ENCODE measurements at places on chromosomes 2 and 18.

- no peak for DNase-seq
Measured at GRCh38 chr2:31525876-31526275, 54.9 kb downstream of the SRD5A2 start.

DNA sequence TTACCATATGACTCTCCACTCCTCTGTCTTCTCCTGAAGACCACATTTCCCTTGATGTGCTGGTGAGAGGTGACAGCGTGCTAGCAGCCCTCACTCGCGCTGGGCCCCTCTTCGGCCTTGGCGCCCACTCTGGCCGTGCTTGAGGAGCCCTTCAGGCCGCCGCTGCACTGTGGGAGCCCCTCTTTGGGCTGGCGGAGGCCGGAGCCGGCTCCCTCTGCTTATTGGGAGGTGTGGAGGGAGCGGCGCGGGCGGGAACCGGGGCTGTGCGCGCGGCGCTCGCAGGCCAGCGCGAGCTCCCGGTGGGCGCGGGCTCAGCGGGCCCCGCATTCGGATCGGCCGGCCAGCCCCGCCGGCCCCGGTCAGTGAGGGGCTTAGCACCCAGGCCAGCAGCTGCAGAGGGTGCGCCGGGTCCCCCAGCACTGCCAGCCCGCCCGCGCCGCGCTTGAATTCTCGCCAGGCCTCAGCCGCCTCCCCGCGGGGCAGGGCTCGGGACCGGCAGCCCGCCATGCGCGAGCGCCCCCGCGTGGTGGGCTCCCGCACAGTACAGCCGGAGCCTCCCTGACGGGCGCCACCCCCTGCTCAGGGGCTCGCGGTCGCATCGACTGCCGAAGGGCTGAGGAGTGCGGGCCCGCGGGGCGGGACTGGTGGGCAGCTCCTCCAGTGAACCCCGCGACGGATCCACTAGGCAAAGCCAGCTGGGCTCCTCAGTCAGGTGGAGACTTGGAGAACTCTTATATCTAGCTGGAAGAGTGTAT lies 246.6 kb upstream of the REG3G start:
- no peak for DNase-seq

DNA sequence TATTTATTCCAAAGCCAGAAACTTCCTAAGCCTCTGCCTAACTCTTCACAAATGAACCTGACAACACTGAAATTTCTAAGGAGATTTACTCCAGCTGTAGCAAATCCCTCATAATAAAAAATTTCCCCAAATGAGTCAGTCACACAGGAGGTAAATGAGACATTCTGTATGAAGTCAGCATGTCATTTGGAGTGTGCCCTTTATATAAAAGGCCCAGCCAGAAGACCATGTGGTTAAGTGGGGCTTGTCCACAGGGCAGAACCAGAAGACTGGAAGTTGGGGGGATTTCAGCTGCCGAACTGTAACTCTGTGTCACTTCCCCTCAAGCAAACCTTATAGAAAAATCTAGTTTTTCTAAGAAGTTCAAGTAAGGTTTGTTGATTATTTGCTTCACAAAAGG lies 30.2 kb downstream of the NRP2 start:
- peak; percentile 54 for DNase-seq

DNA sequence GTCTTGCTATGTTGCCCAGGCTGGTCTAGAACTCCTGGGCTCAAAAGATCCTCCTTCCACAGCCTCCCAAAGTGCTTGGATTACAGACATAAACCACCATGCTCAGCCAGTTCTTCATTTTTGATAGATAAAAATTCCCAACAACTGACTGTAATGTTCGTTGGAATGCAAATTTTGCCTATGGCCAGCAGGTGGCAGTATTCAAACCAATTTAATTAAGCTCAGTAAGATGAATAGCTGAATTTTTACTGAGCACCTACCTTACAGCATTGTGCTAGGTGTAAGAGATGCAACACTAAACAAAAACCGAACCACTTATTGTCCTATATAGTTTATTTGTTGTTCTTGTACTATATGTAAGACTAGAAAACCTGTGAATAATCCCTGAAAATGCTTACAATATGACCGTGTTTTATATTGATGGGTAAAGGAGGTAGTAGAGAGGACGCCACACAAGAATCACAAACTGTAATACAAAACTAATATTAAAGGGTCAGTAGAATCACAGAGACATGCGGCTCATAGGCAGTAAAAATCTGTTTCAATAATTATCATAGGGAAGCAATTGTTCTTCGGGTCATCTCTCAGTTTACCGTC lies 8.2 kb upstream of the TMEM182 start:
- DNase-seq: peak; percentile 51

DNA sequence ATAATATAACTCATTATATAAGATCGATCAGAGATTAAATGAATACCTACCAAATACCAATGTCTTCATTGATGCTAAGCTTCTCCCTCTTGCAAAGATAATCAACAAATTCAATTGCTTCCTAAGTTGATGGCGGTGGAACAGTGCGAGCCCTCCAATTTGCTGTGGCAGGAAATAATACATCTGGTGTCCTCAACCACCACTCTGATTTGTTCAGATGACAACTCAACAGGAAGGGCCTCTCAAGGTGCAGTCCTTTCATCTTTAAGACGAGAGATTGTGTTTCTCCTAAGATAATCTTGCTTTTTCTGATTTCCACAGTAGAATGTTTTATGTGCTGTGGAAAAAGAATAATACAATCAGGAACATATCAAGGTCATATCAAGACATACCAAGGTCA lies 56.6 kb upstream of the IGFBP2 start:
- DNase-seq: no peak

DNA sequence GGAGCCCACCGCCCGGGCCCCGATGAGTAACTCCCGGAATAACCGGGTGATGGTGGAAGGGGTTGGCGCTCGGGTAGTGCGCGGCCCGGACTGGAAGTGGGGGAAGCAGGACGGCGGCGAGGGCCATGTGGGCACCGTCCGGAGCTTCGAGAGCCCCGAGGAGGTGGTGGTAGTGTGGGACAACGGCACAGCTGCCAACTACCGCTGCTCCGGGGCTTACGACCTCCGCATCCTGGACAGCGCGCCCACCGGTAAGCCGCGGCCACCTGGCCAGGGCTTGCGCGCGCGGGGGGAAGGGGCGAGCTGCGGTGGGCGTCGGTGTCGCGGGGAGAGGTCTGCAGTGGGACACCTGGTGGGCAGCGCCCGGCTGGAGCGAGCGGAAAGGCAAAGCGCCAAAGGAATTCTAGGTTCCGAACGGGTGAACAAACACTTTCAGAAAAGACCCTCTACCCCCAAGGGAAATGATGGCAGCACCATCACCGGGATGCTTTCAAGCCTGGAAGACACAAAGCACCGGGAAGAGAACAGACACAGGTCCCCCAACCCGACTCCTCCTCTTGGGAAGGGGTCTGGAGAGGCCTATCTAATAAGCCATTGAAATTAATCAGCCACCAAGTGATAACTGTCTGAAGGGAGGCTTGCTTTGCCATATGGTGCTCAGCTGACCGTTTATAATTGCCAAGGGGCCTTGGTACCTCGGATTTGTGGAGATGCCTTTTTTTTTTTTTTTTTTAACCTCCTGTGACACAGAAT lies 1.1 kb downstream of the MIB1 start:
- peak; percentile 13 for DNase-seq

DNA sequence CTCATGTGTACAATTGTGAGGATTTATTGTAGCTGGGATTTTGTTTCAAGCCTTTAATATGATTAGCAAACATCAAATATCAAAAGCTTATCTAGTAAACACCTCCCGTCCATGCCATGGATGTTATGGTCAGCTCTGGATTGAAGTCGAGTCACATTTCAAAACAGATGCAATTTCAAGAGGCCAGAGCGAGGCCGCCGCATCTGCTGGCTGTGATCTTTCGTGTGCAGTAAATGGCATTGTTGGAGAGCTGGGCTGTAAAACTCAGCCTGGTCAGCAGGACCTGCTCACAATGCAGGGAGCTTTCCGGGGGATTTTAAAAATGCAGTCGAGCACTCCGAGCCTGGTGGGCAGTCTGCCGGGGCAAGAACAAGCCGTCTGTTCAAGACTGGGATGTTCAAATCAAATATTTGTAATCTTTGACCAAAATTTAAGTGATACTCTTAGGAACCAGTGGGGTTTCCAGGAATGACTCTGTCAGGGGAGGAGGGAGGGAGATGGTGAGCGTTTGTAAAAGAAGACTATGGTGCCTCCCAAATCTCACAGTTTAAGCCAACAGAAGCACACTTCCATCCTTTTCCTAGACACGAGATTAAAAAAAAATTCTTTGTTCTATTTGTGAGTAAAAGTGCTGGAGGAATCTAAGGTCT lies 97.6 kb downstream of the MYCN start:
- no peak for DNase-seq

- peak; percentile 13 for DNase-seq
Measured at GRCh38 chr2:121071034-121071504, 213.9 kb downstream of the TFCP2L1 start.

- peak; percentile 59 for DNase-seq
Measured at GRCh38 chr2:229268626-229269025, 2.5 kb downstream of the PID1 start.

DNA sequence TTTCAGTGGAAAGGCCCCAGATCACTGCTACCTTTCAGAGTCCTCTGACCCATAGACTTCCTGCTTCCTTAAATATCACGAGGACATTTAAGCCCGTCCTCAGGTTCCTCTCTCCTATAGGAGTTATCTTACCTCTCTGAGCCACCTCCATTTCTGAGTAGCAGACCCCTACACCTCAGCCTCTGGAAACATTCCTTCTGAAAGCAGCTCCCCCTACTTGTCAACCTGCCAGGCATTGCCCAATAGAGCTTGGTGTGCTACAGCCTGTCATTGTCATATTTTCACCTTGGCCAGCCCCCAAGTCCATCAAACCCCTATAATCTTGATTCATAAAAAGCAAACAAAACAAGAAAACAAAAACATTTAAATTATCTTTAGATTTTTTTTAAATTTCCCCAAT lies 717.9 kb upstream of the SLC8A1 start:
- no peak for DNase-seq

- peak; percentile 26 for DNase-seq
Measured at GRCh38 chr2:216391401-216391800, 19.1 kb upstream of the MARCHF4 start.

- no peak for DNase-seq
Measured at GRCh38 chr18:3440341-3440740, 9.6 kb upstream of the TGIF1 start.

GRCh38 chr2:677056-677958 lies at the start of gene TMEM18:
TSS of gene TMEM18 (minus strand) at chr2:677406. CDS start at chr2:677345, 61 bp downstream.
- DNase-seq: peak; percentile 100

GRCh38 chr2:112597537-112598322 lies 13.3 kb downstream of the CHCHD5 start:
- DNase-seq: no peak

- DNase-seq: no peak
Measured at GRCh38 chr18:6569813-6570212, 155.1 kb upstream of the L3MBTL4 start.

DNA sequence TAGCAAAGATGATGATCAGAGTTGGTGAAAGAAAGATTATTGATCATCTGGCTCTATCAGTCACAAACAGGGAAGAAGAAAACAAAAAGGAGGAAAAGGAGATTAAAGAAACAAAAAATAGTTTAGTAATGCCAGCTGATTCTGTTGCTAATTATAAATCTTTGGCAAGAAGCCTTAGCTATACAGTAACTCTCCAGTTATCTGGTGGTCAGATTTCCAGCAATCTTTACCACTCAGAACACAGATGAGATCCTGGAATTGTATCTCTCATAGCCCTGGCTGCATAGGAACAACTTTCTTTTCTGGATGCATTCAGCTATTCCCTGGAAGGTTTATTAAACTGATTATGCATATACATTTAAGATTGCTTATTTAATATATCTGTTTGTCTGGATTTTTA lies 256.8 kb upstream of the ZEB2 start:
- peak; percentile 33 for DNase-seq

GRCh38 chr2:190592831-190593230 lies 56.1 kb upstream of the NAB1 start:
- DNase-seq: no peak

- DNase-seq: no peak
Measured at GRCh38 chr2:120231564-120231973, 8.4 kb upstream of the TMEM185B start.

GRCh38 chr18:50193796-50194630 lies 934 bp downstream of the MYO5B start:
- DNase-seq: no peak

DNA sequence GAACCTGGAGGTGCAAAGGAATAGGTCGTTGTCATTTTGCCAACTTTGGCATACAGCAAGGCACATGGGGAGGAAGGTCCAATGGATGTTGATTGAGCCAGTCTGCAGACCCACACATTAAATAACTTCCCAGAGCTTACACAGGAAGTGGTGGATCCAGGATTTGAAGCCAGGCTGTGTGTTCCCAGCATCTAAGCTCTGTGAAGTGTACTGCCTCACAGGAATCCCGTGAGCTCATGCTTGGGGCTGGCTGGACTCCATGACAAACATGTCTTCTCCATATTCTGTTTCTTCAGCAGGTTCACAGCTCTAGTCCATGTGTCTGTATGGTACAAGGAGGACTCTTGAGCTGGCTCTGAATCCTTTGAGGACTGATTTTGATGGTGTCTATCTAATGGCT lies 63.9 kb downstream of the KLHL29 start:
- DNase-seq: no peak

- no peak for DNase-seq
Measured at GRCh38 chr2:100113990-100114433, 28.4 kb downstream of the AFF3 start.

DNA sequence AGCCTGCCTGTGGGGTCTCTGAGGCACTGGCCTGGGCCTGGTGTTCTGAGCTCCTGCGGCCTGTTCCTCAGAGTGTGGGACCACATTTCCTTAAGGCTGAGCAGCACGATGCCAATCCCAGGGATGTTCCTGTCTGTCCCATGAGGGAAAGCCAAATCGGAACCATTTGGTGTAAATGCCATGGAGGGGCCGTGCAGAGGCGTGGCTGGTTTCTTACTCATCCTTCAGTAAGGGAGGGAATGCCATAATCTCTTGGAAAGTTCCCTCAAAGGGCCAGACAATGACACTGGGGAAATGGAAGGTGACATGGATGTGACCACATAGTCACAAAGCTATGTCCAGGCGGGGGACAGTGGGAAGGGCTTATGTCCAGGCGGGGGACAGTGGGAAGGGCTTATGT lies 14.4 kb upstream of the PTMA start:
- DNase-seq: no peak

- no peak for DNase-seq
Measured at GRCh38 chr2:2575870-2576386, 244.9 kb upstream of the MYT1L start.

GRCh38 chr2:145350011-145350410 lies 830.1 kb upstream of the ZEB2 start:
- peak; percentile 52 for DNase-seq

GRCh38 chr2:202671317-202672035 lies 36.7 kb downstream of the FAM117B start:
- DNase-seq: no peak

- no peak for DNase-seq
Measured at GRCh38 chr2:61998426-61998825, 93.0 kb downstream of the COMMD1 start.

- peak; percentile 20 for DNase-seq
Measured at GRCh38 chr2:108884619-108885018, 98.0 kb downstream of the CCDC138 start.

- DNase-seq: no peak
Measured at GRCh38 chr2:151922845-151923666, 94.8 kb upstream of the ARL5A start.

Measured in fibroblast of lung (primary cell).